ENCODE measurements at places on chromosomes 16 and 17.

DNA sequence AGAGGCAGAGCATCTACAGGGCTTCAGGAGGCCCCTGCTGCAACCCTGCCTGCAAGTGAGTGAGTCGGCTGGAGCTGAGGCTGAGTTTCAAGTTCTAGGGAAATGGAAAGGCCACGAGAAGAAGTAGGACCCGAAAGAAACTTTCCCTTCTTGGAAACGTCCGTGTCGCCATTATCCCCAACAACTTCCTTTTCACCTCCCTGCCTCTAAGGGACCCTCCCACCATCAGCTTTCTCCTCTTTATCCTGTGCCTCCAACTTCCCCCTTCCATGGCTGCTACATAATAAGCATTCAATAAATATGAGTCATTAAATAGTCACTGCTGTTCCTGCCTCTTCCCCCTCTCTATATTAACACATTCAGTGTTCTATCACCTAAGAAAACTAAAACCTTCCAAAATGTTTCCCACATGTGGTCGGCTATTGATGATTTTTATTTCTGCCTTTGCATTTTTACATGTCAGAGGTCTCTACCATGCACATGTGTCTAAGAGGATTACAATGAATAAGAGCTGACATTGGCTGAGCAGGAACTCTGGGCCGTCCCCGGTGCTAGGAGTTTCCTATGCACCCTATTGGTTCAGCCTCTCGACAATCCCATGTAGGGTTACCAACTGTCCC lies 115.9 kb upstream of the TNRC6C start:
- no peak for DNase-seq

GRCh38 chr17:5913641-5914040 lies 156.5 kb upstream of the WSCD1 start:
- DNase-seq = no peak

GRCh38 chr16:7843261-7843660 lies 510.6 kb downstream of the RBFOX1 start:
- no peak for DNase-seq

DNA sequence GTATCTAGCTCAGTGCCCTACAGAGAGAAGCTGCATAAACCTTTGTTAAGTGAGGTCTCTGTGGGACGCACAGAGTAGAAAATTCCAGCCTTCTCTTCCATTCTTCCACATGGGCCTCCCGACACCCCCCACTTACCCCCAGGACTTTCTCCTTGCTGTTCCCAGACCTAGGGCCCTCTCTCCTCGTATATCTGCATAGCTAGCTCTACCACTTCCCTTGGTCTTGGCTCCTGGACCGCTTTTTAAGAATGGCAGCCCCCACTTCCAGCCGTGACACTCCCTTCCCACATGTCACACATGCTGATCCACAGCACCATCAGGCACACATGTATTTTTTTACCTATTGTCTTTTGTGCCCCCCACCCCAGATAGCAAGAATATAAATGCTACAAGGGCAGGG lies 16.7 kb upstream of the FOXJ1 start:
- no peak for DNase-seq

- no peak for DNase-seq
Observed at GRCh38 chr16:79715061-79715460, 114.5 kb upstream of the MAF start.

GRCh38 chr16:75497558-75497957 lies 2.3 kb upstream of the CHST6 start:
- no peak for DNase-seq

GRCh38 chr16:67054901-67055300 lies 26.0 kb downstream of the CBFB start:
- DNase-seq = no peak

GRCh38 chr17:75241996-75242460 lies 19.4 kb downstream of the GGA3 start:
- DNase-seq = no peak

DNA sequence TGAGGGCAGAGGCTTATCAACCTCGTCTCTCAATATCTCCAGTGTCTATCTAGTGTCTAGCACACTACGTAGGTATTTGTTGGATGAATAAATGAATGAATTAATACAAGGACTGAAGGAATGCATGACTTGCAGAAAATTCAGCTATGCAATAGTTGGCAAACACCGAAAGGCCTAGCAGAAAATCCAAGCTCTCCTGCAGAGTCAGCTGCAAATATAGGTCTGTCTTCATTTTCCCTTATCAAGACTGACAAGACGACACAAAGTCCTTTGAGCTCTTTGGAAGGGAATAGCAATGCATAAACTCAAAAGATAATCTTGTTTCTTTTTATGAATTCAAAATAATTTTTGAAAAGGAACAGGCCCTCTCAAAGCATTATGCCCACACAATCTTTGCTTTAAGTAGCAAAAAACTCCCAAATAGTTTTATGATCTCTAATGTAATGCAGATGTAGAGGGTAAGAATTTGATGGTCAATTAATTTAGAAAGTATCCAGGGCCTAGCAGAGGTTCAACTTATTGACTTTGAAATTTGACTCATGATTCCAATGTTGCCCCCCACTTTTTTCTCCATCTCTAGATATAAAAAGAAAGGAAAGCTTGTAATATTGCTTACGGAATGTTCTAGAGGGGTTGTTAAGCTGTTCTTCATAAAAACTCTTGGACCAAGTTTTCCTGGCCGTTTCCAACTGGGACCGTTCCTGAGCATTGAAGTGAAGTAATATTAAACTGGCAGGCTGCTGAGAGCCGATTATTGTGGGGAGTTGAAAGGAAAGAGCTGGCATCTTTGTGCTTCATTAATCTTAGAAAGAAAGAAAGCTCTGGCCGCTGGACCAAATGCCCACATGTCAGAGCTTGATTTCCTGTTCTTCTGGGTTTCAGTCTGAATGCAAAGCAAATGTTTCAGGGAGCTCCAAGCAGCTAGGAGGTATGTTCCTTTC lies 227.3 kb downstream of the HS3ST3A1 start:
- DNase-seq = peak; percentile 55

GRCh38 chr16:15879255-15879811 lies 9.1 kb downstream of the CEP20 start:
- DNase-seq = no peak

DNA sequence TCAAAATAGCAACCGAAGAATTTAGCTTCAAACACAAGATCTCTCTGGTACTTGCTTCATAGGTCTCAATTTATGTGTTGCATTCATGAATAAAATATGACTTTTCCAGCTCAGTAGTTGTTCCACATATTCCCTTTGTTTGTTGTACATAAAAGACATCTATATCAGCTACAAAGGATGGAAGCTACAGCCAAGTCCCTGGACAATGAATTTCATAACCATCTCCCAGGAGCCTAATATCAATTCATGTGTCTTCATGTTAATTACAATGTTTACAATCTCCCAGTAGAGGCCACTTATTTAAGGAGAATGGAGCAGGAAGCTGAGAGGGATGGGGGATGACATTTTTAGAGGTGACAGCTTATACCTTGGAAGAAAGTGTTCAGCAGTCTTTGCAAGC lies 3.3 kb downstream of the CLEC3A start:
- DNase-seq = no peak

DNA sequence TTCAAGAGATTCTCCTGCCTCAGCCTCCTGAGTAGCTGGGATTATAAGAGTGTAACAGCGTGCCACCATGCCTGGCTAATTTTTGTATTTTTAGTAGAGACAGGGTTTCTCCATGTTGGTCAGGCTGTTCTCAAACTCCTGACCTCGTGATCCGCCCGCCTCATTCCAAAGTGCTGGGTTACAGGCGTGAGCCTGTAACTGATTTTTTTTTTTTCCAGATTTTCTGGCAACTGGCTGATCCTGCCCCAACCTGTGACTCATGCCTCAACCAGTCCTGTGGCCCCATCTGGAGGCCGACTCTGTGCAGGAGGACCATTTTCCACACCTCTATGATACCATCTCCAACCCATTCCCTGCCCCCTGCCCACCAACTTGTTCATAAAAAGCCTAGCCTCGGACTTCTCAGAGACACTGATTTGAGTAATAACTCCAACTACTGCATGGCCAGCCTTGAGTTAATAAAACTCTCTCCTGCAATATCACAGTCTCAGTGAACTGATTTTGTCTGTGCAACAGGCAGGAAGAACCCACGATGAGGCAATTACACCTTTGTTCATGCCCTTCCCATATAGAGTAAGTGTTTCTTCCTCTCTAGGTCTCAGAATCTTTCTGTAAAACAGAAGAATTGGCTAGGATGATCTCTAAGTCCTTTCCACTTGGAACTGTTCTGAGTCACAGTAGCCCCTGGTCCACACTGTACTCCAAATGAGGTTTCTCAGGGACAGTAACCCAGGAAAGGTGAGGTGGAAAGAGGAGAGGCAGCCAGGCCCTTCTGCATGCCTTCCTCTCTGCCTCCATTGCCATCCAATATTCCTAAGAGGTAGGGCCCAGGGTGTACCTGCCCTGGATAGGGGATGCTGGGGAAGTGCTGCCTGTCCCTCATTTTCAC lies 8.8 kb upstream of the CNOT1 start:
- peak; percentile 21 for DNase-seq

GRCh38 chr16:77555126-77555525 lies 120.3 kb upstream of the ADAMTS18 start:
- DNase-seq = no peak
